Mesendoderm (in vitro differentiated cells): ENCODE measurements at places on chromosomes 16 and 17.

GRCh38 chr16:75152635-75153034 is 4.3 kb downstream of the ZFP1 start:
- DNase-seq: no peak

GRCh38 chr17:9367156-9367555 is 208.5 kb downstream of the STX8 start:
- DNase-seq: no peak

GRCh38 chr16:58563235-58563634 is 47.9 kb downstream of the SETD6 start:
- DNase-seq: no peak

GRCh38 chr17:51133365-51133764 is 12.7 kb upstream of the SPAG9 start:
- DNase-seq: no peak

- no peak for DNase-seq
Observed at GRCh38 chr17:74455821-74456220, 10.6 kb upstream of the CD300A start.

DNA sequence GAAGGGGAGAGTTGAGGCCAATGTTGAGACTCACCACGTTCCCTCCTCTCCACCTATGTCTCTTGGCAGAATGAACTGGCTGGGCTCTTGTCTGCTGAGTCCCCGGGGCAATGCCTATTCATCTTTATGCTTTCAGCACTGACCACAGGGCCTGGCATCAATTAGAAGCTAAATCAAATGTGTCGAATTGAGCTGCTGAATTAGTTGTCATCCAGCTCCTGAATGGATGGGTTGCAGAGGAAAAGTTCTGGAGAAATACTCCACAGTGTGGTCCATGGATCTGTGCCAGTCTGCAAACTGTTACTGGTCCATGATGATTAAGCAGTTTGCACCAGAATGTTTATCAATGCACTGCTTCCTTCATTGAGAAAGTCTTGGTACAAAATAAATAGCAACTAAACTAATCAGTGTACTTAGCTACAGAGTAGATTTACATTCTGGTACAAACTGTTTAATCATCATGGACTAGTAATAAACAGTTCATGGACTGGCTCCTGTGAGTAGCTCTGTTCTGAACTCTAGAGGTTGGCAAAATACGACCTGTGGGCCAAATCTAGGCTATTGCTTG is 4.6 kb downstream of the CNGB1 start:
- no peak for DNase-seq

- DNase-seq: no peak
Observed at GRCh38 chr17:66372182-66372581, 69.8 kb downstream of the PRKCA start.

DNA sequence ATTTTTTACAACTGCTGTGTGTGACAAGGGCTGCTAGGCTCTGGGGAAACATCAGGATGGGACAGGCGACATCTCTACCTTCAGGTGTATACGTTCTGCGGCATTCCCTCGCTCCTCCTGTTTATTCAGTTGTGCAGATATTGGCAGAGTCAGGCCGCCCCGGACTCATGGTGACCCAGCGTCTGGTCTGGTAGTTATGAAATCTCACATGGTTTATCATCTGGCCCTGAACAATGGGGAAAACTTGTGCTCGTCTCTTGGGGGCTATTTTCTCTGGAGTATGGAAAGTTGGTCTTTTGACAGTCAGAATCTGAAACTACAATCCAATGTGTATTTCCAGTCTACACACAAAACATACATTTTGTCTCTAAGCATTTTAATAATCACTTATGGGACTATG is 3.3 kb downstream of the MARCHF10 start:
- no peak for DNase-seq

- no peak for DNase-seq
Observed at GRCh38 chr17:64074704-64075426, 54.4 kb upstream of the ICAM2 start.

DNA sequence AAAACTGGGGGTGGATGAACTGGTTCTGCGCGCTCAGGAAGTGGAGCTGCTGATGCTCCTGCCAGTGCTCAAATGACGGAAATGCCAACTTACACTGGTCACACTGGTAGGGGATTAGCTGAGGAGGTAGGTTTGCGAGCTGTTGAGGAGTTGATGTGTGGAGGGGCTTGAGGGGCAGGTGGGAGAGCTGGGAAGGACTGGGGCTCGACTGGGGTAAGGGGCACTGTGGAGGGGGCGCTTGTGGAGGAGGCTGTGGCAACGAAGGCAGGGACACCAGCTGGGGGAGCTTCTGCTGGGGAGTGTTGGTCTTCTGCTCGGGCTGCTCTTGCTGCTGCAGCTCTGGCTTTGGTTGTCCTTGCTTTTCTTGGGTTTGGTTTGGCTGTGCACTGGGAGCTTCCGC is 252.9 kb downstream of the ZFHX3 start:
- DNase-seq: no peak

GRCh38 chr17:57622306-57622682 is 122.8 kb downstream of the CCDC182 start:
- no peak for DNase-seq

GRCh38 chr16:85227946-85228862 is 115.9 kb upstream of the CIBAR2 start:
- DNase-seq: peak; percentile 83

GRCh38 chr17:38981636-38982035 is 14.4 kb upstream of the FBXO47 start:
- DNase-seq: no peak
